ENCODE measurements at places on chromosomes 3 and 15. TPM values are rescaled to one million over a fixed set of nuclear protein-coding genes. Genes with fewer than 3 reads are reported as not detected.

GREM1 gene
- 364 TPM for total RNA-seq

- no peak for DNase-seq
Observed at GRCh38 chr3:152443212-152444023, 174.7 kb downstream of the MBNL1 start.

- DNase-seq: peak; percentile 27
Observed at GRCh38 chr3:13461169-13462124, 18.7 kb upstream of the HDAC11 start.

DPPA4 gene
- 0.26 TPM for total RNA-seq

DNA sequence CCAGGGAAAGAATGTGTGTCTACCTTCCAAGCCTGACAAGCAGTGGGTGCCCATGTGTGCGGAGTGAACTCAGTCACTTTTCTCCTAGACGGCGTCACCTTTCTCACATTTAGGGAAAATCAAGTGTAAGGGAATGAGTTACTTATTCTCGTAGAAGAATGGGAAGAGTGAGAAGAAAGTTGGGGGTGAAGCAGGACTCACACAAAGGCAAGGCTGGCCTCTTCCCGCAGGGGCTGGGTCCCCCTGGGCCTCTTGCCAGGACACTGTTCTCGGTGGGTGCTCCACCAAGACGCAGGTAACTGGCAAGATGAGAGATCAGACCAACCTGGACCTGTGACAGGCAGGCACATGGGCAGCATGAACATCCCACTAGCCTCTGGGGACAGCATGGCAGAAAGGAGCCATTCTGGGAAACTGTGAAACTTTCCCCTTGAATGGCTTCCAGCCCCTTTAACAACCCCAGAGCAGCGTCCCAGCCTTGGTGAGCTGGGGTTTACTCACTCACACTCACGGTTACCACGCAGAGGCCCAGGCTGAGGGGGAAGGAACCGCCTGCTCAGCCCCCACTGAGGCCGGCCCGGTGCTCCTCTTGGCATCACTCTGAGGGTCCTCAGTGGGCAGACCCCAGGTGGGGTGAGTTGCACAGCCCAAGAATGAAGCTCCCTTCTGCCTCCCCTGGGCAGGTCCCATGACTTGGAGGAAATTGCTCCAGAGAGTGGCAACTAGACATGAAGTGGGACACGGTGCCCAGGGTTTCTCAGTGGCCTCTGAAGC lies 15.0 kb upstream of the SRP14 start:
- no peak for DNase-seq

CFAP100 gene
- total RNA-seq: not detected

STRIT1 gene
- not detected for total RNA-seq

- DNase-seq: no peak
Observed at GRCh38 chr3:152271501-152272236, 2.9 kb downstream of the MBNL1 start.

RBP2 gene
- not detected for total RNA-seq

ARRDC4 gene
- 39.8 TPM for total RNA-seq

GRCh38 chr15:64024172-64025050 lies 21.9 kb downstream of the DAPK2 start:
- DNase-seq: no peak

- no peak for DNase-seq
Observed at GRCh38 chr15:85595804-85596536, 198.8 kb downstream of the KLHL25 start.

- no peak for DNase-seq
Observed at GRCh38 chr15:89161666-89162065, 59.7 kb downstream of the RLBP1 start.
